Neuronal stem cell (in vitro differentiated cells): ENCODE measurements at places on chromosomes 5 and 9.

DNA sequence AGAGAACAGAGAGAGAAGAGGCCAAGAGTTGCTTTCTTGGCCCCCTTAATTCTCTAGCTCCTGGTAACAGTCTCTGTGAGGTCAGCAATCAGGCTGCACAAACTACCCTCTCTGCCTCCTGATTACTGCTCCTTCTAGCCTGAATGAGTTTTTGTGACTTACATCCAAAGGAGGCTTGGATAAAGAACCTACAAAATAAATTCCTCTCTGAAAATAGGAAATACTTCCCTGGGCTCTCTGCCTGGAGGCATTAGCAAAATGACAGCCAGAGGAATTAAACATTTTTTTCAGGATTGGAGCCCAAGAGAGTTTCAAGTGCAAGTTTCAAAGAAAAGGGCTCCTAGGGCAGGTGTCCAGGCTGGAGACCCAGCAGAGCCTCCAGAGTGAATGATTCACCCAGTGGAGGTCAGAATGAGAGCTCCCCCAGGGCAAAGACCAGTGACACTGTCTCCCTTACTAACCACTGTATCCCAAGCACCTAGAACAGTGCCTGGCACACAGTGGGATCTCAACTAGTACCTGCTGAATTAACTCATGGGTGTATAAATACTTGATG, 162.5 kb downstream of the SPOCK1 start:
- no peak for DNase-seq

- DNase-seq: no peak
These were observed 41.3 kb upstream of the ORM1 start for GRCh38 chr9:114281473-114282103.

GRCh38 chr5:163360656-163361055, 76.7 kb upstream of the CCNG1 start:
- no peak for DNase-seq

DNA sequence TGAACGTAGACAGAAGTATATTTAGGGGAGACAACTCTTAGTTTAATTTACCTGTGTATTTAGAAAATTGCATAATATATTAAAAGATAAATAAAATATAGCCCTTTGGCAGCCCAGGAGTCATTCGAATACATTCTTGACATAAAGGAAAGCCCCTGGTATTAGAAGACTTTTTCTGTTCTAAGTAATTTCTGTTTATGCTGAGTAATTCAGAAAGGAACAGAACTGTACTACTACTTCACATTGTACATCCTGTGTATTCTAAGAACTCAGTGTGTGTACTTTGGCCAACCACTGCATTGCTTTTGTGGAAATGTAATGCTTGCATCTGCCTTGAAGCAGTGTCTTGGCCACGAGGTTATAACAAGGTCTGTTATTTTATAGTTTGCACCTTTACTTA, 136.4 kb downstream of the KDM4C start:
- no peak for DNase-seq

DNA sequence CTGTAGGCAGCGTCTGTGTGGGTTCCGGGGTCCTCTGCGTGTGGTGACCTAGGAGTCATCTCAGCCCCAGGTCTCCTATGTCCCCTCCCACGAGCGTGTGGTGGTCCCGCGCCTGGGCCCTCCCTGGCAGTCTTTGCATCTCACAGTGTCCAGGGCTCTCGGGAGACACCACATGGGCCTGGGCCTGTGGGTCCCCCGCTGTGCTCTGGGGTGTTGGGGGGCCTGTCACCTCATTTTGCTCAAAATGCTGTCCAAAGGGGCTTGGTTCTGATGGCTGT, 27.1 kb downstream of the CEP72 start:
- no peak for DNase-seq
